ENCODE measurements at places on chromosomes 1 and 21.

GRCh38 chr1:25875154-25875855, at the start of gene PAQR7:
Gene PAQR7, minus strand, starts transcription at chr1:25875708. Its CDS starts 11,869 bp downstream, at chr1:25863839.
- DNase-seq, result peak; percentile 83

DNA sequence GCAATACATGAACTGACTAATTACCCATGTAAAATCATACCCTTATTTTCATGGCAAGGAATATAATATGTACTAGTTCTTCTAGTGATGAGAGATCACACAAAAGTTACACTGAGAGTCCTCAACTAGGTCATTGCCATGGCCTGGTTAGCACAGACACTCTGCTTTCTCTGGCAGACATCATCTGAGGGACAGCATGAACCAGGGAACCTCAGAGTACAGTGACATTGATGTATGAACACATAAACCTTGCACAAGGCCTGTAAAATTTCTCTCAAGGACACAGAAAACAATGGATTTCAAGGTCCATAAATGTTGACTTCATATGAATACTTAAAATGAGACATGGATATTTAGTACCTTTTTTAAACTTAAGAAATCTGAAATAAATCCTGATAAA, 108.8 kb upstream of the MAGI3 start:
- no peak for DNase-seq

DNA sequence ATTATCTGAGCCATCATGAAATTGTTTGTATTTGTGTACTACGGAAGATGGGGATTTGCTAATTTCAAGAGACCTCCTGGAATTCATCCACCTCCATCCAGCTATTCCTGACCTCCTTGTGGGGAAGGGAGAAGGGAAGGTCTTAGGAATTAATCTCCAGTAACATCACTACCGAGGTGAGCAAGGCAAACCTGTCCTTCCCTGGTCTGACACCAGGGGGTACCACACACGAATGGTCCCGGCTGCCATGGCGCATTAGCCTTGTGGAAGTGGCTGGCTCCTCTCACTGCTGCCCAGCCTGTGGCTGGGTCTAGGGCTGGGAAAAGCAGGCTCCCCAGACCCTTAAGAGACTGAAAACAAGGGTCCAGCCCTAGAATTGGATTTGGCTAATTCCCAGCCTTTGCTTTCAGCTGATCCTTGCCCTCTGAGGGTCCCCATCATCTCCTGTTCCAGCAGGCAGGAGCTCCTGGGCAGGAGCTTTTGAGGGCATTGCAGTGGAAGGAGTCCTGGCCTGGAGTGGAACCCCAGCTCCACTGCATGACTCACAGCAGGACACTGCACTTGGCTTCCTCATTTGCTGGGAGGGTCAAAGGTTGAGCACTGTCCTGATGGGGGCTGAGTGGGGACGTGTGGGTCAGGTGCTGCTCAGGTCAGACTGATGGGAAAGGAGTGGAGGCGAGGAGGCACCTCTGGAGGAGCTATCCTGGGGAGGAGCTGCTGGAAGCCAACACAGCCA, 34.8 kb downstream of the RIMS3 start:
- DNase-seq, result peak; percentile 62

DNA sequence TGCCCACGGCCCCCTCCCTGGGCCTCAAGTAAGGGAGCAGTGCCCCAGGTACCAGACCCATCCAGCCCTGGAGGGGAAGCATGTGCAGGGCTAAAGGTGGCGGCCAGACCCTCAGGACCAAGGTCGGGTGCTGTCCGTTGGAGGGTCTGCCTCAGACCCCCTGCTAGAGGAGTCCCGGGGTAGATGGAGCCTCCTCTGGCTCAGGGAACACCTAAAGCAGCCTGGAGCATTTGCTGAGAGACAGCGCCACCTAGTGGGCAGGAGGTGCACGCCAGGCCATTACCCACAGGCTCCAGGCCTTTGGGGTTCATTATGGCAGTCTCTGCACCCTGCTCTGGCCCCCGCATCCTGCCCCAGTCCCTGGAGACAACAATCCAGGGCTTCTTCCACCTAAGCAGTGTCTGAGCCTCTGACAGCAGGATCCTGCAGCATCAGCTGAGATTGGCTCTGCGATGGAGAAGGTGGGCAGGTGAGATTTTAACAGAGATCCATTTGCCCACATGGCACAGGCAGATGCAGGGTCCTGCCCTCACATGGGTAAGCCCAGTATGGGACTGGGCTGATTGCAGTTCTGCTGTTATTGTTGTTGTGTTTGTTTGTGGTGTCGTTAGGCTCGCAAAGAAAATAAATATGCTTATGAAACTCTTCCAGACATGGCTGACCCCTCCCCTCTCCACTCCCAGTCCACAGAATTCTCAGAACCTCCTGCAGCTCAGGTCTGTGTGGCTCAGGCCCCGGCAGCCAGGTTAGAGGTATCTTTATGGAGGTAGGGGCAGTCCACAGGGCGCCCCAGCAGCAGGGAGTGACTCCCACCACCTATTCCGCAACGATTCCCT, 42.4 kb downstream of the CTNNBIP1 start:
- DNase-seq, result peak; percentile 32

DNA sequence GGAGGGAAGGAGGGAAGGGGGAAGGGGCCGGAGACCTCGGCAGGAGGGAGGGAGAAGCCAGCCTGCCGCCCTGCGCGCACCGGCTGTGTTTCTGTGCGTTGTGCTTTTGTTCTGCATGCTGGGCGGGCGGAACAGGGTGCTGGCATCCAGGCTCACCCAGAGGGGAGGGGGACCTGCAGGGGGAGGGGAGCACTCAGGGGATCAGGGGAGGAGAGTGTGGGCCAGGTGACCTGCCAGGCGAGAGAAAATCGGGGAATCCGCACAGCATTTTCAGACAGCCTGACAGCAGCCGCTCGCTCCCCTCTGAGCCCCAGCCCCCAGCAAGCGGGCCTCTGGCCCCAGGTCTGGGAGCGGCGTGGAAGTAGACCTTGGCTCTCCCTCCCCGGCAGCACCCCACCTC, 54.7 kb downstream of the RIPK4 start:
- no peak for DNase-seq

DNA sequence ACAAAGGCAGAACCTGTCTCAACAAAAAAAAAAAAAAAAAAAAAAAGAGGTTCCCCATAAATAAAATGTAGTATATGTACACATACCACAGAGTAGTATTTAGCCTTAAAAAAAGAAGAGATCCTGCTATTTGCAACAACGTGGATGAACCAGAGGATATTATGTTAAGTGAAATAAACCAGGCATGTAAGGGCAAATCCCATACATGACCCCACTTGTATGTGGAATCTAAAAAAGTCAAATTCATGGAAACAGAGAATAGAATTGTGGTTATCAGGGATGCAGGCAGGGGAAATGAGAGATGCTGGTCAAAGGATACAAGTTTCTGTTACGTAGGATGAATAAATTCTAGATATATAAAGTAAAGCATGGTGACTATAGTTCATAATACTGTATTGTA, 16.7 kb downstream of the SLC44A3 start:
- no peak for DNase-seq

DNA sequence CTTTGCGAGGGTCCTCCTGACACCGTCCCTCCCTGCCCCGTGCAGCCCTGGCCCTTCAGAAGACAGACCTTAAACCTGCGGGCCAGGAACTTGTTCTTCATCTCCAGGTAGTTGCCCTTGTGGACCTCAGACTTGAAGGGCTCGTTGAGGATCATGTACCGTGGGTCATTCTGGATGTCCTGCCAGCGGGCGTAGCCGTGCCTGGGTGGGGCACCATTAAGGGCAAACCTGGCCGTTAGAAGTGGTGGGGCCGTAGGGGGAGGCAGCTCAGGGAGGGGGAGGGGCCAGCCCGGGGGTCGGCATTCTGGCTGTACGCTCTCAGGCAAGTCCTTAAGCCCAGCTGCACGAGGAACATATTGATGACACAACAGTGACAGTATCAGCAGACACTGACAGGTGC, 64.6 kb downstream of the KCNAB2 start:
- DNase-seq, result no peak

- peak; percentile 28 for DNase-seq
These were observed 2.2 kb upstream of the RUNX3 start for GRCh38 chr1:24932284-24932683.

GRCh38 chr1:226691247-226691646, 47.8 kb downstream of the ITPKB start:
- no peak for DNase-seq

DNA sequence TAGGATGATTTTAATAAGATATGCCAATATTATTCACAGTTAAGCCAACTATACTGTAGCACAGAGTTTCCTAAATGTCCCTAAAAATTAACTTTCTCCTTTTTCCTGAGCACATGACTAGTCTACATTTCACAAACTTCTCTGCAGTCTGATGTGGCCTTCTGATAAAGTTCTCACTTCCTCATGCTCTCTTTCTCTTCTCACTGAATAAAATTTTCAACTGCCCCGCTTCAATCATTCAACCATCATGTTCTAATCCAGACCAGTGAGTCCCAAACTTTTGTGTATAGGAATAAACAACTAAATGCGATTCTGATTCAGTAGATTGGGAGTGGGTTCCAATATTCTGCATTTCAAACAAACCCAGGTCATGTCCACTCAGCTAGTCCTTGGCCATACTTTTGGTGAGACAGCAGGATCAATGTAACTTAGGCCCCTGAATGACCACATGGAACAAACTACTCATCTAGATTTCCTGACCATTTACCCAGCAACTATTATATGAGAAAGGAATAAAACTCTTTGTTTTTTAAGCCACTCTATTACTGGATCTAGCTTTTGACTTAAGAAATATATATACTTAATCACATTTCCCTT, 20.1 kb downstream of the TUT4 start:
- no peak for DNase-seq

DNA sequence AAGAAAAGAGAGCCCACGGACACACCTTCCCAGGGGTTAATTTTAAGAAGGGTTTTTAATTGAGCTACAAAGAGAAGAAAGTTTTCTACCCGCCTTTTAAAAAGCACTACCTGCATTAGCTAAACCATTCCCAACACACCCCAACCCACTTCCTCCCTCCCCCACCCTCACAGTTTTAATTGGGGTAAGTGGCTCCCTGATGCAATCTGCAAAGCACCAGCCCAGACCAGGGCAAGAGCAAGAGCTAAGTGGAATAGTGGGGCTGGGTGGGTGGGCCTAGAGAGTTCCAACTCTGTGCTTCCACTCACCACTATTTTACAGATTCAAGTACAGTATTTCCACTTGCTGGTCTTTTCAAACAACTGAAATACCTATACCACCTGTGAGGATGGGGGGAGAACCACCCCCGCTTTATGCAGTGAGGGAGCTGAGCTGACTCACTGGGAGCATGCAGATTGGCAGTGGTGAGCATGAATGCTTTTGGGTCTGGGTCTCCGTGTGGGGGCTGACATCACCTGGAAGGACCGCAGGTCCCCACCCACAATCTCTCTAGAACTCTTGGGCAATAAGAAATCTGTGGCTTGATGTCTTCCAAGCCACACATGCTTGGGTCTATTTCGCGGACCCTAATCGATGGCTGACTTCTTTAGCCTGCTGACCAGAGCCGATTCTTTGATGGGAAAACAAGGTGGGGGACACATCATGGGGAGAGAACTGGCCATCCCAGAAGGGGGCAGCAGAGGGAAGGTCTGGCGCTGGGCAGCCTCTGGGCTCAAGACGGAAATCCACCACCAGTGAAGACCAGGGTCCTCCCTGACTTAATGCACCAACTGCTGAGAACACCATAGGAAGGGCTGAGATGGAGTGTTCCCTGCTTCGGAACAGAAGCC, 95.5 kb downstream of the SSBP3 start:
- DNase-seq, result no peak

GRCh38 chr1:81780705-81781454, 19.9 kb upstream of the ADGRL2 start:
- DNase-seq, result peak; percentile 14

GRCh38 chr1:2548068-2548589, 8.0 kb upstream of the TNFRSF14 start:
- peak; percentile 93 for DNase-seq

DNA sequence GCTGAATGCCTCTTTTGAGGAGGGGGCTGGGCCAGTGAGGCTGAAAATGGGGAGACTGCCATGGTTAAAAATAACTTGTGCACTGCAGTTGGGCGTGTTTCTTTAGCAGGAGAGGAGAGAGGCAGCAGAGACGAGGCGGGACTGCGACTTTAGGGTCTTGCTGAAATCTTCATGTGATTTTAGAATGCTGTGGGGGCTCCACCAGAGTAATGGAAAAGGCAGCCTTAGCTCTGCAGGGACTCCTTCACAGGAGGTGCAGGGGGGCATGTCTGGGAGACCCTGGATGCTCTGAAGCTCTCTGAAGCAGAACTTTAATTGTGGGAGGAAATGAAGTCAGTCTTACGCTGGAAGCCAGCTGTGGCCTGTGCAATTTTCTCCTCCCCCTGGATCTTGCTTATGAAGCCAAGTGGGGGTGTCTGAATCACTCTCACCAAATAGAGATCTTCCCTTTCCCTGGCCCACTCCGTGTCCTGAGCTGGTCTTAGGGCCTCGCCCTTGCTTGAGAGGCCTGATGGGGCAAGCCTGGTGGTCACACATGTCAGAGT, 60.8 kb downstream of the NDUFS5 start:
- no peak for DNase-seq

GRCh38 chr1:50861772-50862171, 98.3 kb downstream of the FAF1 start:
- no peak for DNase-seq

DNA sequence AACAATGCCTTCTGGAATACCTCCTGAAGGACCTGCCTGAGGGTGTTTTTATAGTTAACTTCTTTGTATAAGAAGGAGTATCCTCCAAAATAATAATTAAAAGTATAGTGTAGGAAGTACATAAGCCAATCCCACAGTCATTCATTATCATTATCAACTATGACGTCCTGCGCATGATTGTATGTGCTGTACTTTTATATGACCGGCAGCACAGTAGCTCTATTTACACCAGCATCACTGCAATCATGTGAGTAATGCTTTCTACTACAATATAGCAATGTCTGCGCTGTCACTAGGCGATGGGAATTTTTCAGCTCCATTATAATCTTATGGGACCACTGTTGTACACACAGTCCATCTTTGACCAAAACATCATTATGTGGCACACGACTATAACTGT, 72.0 kb downstream of the BEND5 start:
- no peak for DNase-seq

- DNase-seq, result no peak
These were observed 78.4 kb upstream of the SLC45A1 start for GRCh38 chr1:8239306-8240023.

GRCh38 chr1:70205071-70205433, 327 bp downstream of the LRRC40 start:
- DNase-seq, result no peak

DNA sequence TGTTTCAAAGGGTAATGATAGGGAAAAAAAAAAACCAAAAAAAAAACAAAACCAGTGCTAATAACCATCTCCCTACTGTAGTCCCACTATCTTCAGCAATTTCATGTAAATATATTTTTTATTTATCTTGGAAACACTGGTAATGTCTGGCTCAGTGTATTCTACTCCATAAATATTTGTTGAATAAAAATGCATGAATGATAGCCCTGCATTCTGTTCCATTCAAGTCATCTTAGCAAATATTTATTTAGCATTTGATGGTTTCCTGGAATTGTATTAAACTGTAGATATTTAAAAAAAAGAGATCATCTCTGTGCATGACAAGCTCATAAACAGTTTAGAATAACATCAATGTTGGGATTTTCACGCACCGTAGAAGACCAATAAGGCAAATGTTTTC, 24.2 kb downstream of the IL23R start:
- no peak for DNase-seq

GRCh38 chr1:68206848-68207689, 25.3 kb downstream of the WLS start:
- DNase-seq, result no peak
